ENCODE measurements at places on chromosomes 2 and 18. TPM values are rescaled to one million over a fixed set of nuclear protein-coding genes. Genes with fewer than 3 reads are reported as not detected.

ABCG5 gene
- not detected for polyA plus RNA-seq

ARHGEF33 gene
- polyA plus RNA-seq: not detected

TPGS2 gene
- 56.9 TPM for polyA plus RNA-seq

RGPD3 gene
- polyA plus RNA-seq: not detected

RTTN gene
- polyA plus RNA-seq: 8.3 TPM

CBLN2 gene
- not detected for polyA plus RNA-seq

DSEL gene
- polyA plus RNA-seq: 0.33 TPM
